ENCODE measurements at places on chromosomes 11 and 22.

- DNase-seq = no peak
Measured at GRCh38 chr11:129242855-129243254, 50.7 kb upstream of the ARHGAP32 start.

- DNase-seq = no peak
Measured at GRCh38 chr11:122872046-122872445, 10.5 kb upstream of the JHY start.

GRCh38 chr11:71489311-71490043, 36.5 kb downstream of the NADSYN1 start:
- DNase-seq = no peak

- DNase-seq = peak; percentile 43
Measured at GRCh38 chr22:32920032-32920628, 118.6 kb downstream of the TIMP3 start.

DNA sequence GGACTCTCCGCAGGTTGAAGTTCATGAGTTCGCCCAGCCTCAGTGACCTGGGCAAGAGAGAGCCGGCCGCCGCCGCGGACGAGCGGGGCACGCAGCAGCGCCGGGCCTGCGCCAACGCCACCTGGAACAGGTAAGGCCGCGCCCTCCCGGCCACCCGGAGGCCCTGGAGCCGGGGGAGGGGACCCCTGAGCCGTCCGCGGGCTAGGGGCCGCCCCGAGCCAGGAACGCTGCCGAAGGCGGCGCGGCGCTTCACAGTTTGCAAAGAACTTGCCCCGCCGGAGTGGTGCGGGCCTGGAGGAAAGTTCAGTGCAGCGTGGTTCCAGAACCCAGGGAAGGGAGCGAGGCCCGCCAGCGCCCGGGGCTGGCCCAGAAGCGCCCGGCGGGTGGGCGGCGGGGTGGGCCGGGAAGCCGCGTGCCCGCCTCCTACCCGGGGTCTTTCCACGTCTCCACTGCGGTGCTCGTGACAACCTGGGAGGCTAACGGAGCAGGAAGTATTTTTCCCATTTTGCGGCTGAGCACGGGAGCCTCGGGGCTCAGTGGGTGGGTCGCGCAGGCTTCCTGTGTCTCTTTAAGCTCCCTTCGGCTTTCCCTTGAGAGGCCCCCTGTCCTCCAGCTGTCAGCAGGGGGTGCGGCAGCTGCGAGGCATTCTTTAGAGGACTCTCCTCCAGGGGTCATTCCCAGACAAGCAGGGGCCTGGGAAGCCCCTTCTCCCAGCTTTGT, 635 bp downstream of the PRR5 start:
- DNase-seq = peak; percentile 88

DNA sequence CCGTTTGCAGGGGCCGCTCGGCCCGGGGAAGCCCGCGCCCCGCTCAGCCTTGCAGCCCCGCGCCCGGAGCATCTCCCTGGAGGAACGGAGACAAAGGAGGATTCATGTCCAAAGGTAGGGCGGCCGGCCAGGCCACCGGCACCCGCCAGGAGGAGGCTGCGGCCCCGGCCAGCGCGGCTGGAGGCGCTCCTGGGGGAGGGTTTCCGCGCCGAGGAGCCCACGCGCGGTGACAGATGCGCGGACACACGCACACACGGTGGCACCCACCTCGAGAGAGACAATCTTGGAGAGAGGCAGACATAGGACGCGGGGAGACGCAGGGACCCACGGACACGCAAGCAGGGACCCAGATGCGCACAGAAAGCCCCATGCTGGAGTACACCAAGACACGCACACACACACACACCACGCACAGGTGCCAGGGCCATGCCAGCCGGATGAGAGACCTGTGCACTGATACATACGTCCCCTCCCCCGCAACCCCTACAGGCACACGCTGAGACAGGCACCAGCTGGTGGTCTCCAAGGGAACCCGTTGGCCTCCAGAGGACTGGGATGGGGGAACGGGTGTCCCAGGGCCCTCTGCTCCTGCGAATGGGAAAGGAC, 7.8 kb downstream of the SEPTIN3 start:
- DNase-seq = peak; percentile 77

DNA sequence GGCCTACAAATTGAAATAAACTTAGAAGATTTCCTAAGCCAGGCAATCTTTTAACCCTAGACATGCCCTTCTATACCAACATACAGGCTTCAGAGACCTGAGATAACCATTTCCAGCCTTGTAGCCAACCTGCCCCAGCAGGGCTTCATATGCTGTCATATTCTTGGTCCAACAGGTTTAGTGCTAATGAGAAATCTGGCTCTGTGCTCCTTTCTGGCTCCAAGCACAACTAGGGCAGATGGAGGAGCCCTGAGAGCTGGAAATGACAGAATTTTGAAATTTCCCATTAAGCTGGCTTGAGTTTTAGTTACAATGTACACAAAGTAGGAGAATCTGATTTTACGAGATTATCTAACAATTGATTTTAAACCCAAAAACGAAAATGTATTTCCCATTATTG, 323.0 kb upstream of the CCDC90B start:
- no peak for DNase-seq

GRCh38 chr11:113349528-113349927, 35.1 kb downstream of the TTC12 start:
- DNase-seq = no peak

DNA sequence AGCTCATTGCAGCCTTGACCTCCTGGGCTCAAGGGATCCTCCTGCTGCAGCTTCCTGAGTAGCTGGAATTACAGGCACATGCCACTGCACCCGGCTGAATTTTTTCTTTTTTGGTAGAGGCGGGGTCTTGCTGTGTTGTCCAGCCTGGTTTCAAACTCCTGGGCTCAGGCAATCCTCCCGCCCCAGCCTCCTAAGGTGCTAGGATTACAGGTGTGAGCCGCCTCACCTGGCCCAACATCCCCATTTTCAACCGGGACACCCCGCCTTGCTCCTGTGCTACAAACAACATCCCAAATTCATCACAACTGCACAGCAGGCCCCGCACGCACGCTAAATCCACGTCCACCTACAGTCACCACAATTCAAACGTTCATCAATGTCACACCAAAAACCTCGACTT, 61.0 kb downstream of the ARFGAP3 start:
- no peak for DNase-seq

GRCh38 chr22:33851821-33852384, 68.4 kb downstream of the LARGE1 start:
- no peak for DNase-seq

GRCh38 chr11:125063429-125064043, 431 bp downstream of the SLC37A2 start:
- DNase-seq = peak; percentile 42

DNA sequence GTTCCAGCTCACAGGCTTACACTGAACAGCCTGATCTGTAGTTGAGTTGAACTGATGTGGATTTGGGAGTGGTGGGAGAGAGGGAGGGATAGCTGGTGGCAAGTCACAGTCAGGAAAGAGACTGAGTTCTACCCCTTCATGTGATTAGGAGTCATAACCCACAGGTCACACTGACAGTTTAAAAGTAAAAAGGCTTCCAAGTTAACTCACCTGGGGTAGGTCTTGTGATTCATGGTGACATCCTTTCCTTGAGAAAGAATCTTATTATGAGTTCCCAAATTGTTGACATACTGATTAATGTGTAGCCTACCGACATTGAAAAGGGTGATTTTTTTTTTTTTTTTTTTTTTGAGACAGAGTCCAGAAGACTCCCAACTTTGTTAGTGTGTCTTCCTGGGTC, 5.4 kb downstream of the IZUMO1R start:
- DNase-seq = no peak

DNA sequence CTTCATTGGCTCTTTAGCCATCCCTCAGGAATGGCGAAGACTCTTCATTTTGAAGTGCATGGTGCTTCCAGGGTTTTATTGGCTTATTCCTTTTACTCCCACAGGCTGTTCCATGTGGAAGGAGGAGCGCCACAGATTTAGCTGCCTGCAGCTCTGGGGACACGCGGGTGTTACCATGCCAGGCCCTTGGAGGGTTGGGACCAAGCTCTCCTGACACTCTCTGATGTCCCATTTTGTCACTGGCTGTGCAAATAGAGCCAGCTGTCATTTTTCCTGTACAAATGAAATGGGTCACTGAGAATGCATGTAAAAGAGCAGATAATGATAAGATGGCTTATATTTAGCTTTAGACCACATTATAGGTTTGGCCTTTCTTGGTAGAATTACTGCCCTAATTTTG, 9.2 kb downstream of the THYN1 start:
- DNase-seq = no peak

- DNase-seq = peak; percentile 15
Measured at GRCh38 chr11:32400196-32400595, 35.1 kb downstream of the WT1 start.

GRCh38 chr11:128628325-128628673, 40.9 kb upstream of the ETS1 start:
- DNase-seq = no peak

DNA sequence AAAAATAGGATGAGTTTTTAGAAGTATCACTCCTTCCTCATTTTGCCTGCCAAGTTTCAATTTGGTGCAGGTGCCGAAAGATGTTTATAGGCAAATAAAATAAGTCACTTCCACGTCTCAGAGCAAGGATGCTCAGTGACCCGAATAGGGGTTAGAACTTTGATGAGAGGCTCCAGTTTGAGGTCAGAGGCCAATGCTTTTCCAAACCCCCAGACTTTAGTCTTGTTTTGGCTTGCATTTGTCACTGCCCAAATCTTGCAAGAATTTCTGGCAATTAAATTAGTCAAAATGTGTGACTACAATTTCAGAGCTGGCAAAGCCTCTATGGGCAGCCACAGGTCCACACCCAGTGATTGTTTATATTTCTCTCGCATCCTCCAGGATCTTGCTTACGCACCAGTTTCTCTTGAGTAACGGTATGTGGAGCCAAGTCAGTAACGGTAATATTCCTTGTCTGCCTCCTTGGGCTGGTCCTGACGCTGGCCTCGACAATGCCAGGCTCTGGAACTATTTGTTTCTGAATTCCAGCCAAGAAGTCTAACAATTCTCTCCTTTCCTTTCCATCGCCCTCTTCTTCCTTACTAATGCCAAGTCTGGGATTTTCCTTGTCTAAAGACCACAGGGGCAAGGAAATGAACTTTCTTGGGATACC, 9.9 kb upstream of the NUP160 start:
- DNase-seq = no peak

GRCh38 chr11:3736816-3737215, 60.5 kb downstream of the NUP98 start:
- no peak for DNase-seq

- no peak for DNase-seq
Measured at GRCh38 chr22:23925020-23925606, 30.9 kb downstream of the MIF start.

DNA sequence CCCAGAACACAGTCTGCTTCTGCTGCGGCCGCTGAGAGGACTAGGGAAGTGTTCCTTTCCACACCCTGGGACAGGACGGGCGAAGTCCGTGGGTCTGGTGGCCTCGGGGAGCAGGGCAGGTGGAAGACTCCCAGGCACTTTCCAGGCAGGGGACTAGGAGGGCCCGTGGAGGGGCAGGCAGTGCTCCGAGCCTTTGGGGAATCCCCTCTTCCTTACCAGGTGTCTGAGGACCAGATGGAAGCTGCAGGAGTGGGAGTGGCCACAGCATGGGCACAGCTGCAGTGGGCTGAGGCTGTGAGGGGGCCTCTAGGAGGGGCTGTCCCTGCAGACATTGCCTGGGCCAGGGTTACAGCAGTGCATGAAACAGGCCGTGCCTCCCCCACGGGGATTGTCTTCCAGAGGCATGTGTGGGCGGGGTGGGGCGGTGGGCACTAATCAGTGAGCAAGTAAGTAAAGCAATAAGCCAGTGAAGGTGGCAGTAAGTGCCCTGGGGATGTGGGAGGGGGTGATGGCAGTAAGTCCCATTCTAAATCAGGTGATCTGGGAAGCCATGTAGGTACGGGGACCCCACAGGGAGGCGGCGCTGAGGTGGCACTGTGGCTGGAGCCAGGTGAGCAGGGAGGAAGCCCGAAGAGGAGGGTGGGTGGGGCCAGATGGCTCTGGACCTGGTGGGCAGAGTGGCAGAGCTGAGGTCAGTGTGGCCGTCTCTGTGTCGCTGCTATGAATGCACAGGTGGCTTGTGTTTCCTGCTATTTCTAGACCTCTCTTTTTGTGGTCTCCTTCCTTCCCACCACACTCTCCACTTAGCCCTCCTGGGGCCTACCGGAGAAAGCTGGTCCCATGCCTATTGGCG, 66.4 kb downstream of the CTTN start:
- DNase-seq = no peak

GRCh38 chr11:120235024-120235628, 4.8 kb upstream of the POU2F3 start:
- peak; percentile 72 for DNase-seq

- no peak for DNase-seq
Measured at GRCh38 chr11:6390718-6391469, 620 bp downstream of the SMPD1 start.

- DNase-seq = no peak
Measured at GRCh38 chr22:38989466-38989865, 7.3 kb downstream of the APOBEC3B start.

GRCh38 chr22:37559901-37560607, at the start of gene CDC42EP1:
CDC42EP1 (plus strand) TSS chr22:37560480; CDS start chr22:37566350, 5,870 bp downstream.
- DNase-seq = peak; percentile 66

DNA sequence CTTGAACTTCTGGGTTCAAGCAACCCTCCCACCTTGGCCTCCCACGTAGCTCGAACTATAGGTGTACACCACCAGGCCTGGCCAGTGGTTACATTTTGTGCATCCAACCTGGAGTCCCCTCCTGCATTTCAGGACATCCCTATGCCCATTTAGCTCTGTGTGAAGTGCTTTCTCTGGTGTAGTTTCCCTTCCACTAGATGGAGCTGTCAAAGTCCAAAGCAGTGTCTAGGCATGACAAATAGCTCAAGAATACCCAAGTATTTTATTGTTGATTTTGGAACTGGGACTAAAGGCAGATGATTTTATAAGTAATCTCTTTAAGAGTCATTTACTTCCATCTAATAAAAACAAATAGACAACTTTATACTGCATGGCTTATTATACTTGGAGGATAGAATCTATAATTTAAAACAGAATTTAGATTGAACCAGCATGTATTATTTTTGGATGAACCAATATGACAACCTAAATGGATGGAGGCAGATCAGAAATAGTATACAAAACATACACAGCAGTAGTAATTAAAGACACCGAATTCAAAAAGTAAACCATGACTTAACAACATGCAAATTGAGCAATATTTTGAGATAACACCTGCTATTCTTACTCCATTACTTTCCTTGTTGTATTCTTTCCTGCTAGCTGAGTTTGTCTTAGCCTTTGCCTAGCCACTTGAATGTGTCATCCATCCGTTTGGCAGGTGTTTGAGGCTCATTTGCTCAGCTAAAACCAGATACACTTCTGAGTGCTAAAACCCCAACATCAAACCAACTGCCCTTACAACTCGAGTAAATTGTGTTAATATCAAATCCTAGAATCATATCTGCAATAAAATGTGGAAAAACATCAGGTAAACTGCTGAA, 37.7 kb downstream of the EIF4ENIF1 start:
- DNase-seq = peak; percentile 20

DNA sequence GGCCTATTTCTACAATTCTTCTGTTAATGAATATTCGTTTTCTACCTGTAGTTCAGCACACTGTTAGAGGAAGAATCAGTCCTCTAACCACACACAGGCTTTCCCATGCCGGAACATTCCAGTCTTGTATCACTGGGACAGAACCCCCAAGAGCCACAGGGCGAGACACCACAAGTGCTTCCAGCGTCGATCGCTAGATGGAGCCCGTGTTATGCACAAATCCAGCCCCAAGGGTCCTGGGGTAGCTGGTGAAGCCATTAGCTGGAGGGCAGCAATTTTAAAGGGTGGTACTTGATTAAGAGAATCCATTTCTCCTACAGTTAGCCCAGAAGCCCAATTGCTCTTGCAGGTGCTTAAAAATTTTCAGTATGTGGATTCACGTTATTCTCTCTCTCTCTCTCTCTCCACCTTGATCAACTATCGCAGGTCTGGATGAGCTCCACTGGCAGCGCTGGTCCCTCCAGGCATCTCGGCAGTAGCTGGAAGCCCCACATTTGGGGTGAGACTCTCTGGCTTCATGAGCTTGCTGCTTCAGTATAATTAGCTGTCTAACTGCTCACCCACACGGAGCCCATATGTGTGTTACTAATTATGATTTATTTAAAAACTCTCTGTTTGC, 148.2 kb upstream of the SNX19 start:
- DNase-seq = peak; percentile 93

Measured in eye (tissue), 1 donor.